IgD-negative memory B cell (primary cell): ENCODE measurements at places on chromosomes 3 and 15. TPM values are rescaled to one million over a fixed set of nuclear protein-coding genes. Genes with fewer than 3 reads are reported as not detected.

ITIH3 gene
- polyA plus RNA-seq = not detected

RTP1 gene
- not detected for polyA plus RNA-seq

SEMA5B gene
- polyA plus RNA-seq = not detected

CPLX3 gene
- polyA plus RNA-seq = not detected

FRMD5 gene
- polyA plus RNA-seq = 0.30 TPM

ZBBX gene
- not detected for polyA plus RNA-seq

FOXL2NB gene
- not detected for polyA plus RNA-seq

DAZL gene
- not detected for polyA plus RNA-seq

SLC41A3 gene
- polyA plus RNA-seq = 18.1 TPM

CKMT1B gene
- polyA plus RNA-seq = not detected

SNURF gene
- 15.7 TPM for polyA plus RNA-seq

TF gene
- polyA plus RNA-seq = not detected

FBXL22 gene
- polyA plus RNA-seq = 0.73 TPM

RTP4 gene
- 5.9 TPM for polyA plus RNA-seq

SPINK8 gene
- not detected for polyA plus RNA-seq

PDCD10 gene
- polyA plus RNA-seq = 89.0 TPM

PIK3R4 gene
- 17.0 TPM for polyA plus RNA-seq

FAM81A gene
- polyA plus RNA-seq = 0.26 TPM

SPG21 gene
- 137 TPM for polyA plus RNA-seq

STRA6 gene
- polyA plus RNA-seq = not detected

DISP2 gene
- polyA plus RNA-seq = 0.19 TPM

NAALADL2 gene
- polyA plus RNA-seq = not detected

ARHGEF26 gene
- 0.11 TPM for polyA plus RNA-seq

DNAH12 gene
- not detected for polyA plus RNA-seq

ROPN1 gene
- not detected for polyA plus RNA-seq
